Fibroblast of the aortic adventitia (primary cell): ENCODE measurements at places on chromosomes 4 and X. TPM values are rescaled to one million over a fixed set of nuclear protein-coding genes. Genes with fewer than 3 reads are reported as not detected.

Gene SHISA3
- 2.0 and 6.0 TPM in 2 replicates for total RNA-seq

Gene NXF2
- not detected in 2 replicates for total RNA-seq

Gene GYG2
- total RNA-seq, result 1.1 and 4.3 TPM in 2 replicates

Gene IDH3G
- 7.2 and 46.0 TPM in 2 replicates for total RNA-seq

Gene MAGEC1
- total RNA-seq, result not detected in 2 replicates

Gene DSPP
- total RNA-seq, result not detected in 2 replicates

Gene HSFX1
- total RNA-seq, result 0.45 TPM in 1 of 2 replicates, not detected in the other

Gene FGG
- total RNA-seq, result not detected in 2 replicates

Gene DKK2
- total RNA-seq, result 0.27 and 0.82 TPM in 2 replicates

Gene ADGRG4
- not detected in 2 replicates for total RNA-seq

Gene PNMA5
- not detected in 2 replicates for total RNA-seq

Gene OPRPN
- total RNA-seq, result not detected in 2 replicates

Gene PRICKLE3
- total RNA-seq, result 2.9 and 5.0 TPM in 2 replicates

Gene GPR173
- total RNA-seq, result 1.1 and 2.5 TPM in 2 replicates

Gene EIF2S3
- 149 and 349 TPM in 2 replicates for total RNA-seq

Gene SYN1
- total RNA-seq, result 0.09 TPM in 1 of 2 replicates, not detected in the other

Gene VCX3A
- not detected in 2 replicates for total RNA-seq

Gene DMRTC1B
- not detected in 2 replicates for total RNA-seq

Gene CXorf58
- total RNA-seq, result not detected in 2 replicates

Gene ARMCX6
- total RNA-seq, result 19.1 and 45.6 TPM in 2 replicates

Gene CDS1
- total RNA-seq, result 0.36 and 0.57 TPM in 2 replicates

Gene DUSP9
- total RNA-seq, result not detected in 2 replicates

Gene CXCL5
- 0.36 and 2.2 TPM in 2 replicates for total RNA-seq

Gene FUNDC2
- 61.5 and 143 TPM in 2 replicates for total RNA-seq

Gene PPP2R3B
- 9.9 and 20.0 TPM in 2 replicates for total RNA-seq

Gene MAGEC2
- total RNA-seq, result 0.09 TPM in 1 of 2 replicates, not detected in the other

Gene FAT1
- total RNA-seq, result 114 and 189 TPM in 2 replicates

Gene IDUA
- total RNA-seq, result 20.3 and 21.7 TPM in 2 replicates

Gene SCARB2
- total RNA-seq, result 114 and 184 TPM in 2 replicates

Gene ESX1
- not detected in 2 replicates for total RNA-seq

Gene ARSJ
- total RNA-seq, result 12.4 and 23.8 TPM in 2 replicates

Gene MAGEA10
- not detected in 2 replicates for total RNA-seq

Gene KLHL34
- total RNA-seq, result not detected in 2 replicates

Gene ATG4A
- total RNA-seq, result 12.7 and 14.8 TPM in 2 replicates

Gene SOWAHB
- total RNA-seq, result not detected in 2 replicates

Gene FAM193A
- 17.4 and 38.7 TPM in 2 replicates for total RNA-seq

Gene TKTL1
- not detected in 2 replicates for total RNA-seq

Gene NIPAL1
- total RNA-seq, result 0.08 and 0.90 TPM in 2 replicates

Gene AGA
- total RNA-seq, result 33.4 and 39.0 TPM in 2 replicates

Gene PPP4R3C
- not detected in 2 replicates for total RNA-seq

Gene CSN1S1
- total RNA-seq, result not detected in 2 replicates

Gene KCNIP4
- total RNA-seq, result 0.82 and 1.7 TPM in 2 replicates

Gene PRR32
- total RNA-seq, result not detected in 2 replicates

Gene ZAR1
- total RNA-seq, result not detected in 2 replicates

Gene TMPRSS11D
- total RNA-seq, result 0.09 TPM in 1 of 2 replicates, not detected in the other

Gene MAOB
- 0.72 TPM in 1 of 2 replicates, not detected in the other for total RNA-seq

Gene SH3D19
- 60.2 and 95.9 TPM in 2 replicates for total RNA-seq

Gene OTUD5
- total RNA-seq, result 15.5 and 26.0 TPM in 2 replicates

Gene SERTM2
- not detected in 2 replicates for total RNA-seq

Gene GPR82
- total RNA-seq, result under 0.01 TPM in 1 of 2 replicates, not detected in the other

Gene CCDC110
- total RNA-seq, result 4.2 and 5.4 TPM in 2 replicates

Gene SSX4B
- not detected in 2 replicates for total RNA-seq

Gene GPR34
- not detected in 2 replicates for total RNA-seq

Gene FAT4
- 29.2 and 32.8 TPM in 2 replicates for total RNA-seq

Gene FAM9B
- not detected in 2 replicates for total RNA-seq

Gene POU3F4
- total RNA-seq, result not detected in 2 replicates
